ELR (cell line): ENCODE measurements at places on chromosomes 11 and 22.

GRCh38 chr11:58526721-58527120, 18.8 kb upstream of the OR5B21 start:
- no peak for DNase-seq

DNA sequence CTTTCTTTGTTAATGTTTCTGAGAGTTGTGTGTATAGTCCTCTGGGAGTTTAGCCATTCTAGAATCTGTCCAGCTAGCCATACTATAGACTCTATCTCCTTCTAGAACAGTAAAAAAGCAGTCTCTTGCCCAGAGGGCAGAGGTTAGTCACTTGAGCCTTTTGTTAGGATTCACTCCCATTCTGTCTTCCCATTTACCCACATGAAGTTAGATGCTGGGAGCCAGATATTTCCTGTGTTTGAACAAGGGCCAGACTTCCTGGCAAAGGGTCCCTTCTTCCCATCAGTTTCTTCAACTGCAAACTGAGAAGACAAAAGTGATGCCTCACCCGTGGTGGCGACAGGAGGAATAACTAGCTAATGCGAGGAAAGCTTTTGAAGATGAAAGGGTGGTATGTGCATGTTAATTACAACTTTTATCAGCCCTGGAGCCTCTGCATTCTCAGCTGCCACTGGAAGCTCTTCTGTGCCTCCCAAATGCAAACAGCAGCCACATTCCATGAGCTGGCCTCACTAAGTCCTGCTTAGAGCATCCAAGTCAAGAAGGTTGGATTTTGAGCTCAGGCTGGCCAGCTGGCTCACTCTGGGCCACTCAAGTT, 12.8 kb downstream of the CD44 start:
- DNase-seq = no peak

- DNase-seq = no peak
These were observed 5.9 kb downstream of the GNG3 start for GRCh38 chr11:62713343-62713742.

- peak; percentile 67 for DNase-seq
These were observed 22.1 kb upstream of the RRAS2 start for GRCh38 chr11:14380947-14381561.

DNA sequence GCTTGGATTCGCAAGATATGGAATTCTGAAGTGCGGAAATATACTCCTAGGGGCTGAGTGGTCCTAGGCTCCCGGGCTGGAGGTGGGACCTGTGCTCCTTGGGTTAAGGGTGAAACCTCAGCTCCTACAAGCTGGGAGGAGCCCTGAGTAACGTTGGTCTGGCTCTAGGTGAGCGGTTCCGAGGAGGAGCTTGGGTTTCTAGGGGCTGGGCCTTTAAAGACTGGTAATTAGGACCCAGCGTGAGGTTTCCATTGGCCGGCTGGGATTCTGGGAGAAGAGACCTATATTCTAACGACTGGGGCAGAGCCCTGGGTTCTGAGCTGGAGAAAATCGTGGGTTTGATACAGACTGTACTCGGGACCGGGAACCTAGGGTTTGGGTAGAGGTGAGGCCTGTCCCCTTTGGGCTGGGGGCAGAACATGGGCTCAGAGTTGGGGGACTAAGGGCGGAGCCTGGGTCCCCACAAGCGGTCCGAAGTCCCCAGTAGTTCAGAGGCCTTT, 882 bp upstream of the MAP4K2 start:
- DNase-seq = no peak

- peak; percentile 30 for DNase-seq
These were observed 1.0 kb downstream of the CCDC86 start for GRCh38 chr11:60842668-60843600.

DNA sequence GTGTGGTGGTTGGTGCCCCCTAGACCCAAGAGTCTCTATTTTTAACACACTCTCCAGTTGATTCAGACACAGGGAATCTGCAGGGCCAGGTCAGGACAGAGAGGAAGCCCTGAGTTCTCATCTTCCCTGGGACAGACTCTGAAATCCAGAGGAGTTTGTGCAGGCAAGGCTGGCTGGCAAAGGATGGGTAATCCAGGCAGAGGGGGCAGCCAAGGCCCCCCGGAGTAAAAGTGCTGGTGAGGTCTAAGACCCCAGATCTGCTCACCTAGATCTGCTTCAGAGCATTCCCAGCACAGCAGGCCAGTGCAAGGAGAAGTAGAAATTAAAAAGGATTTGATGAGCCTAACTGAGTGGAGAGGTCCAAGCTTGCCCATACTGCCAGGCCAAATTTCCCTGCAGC, 40.6 kb upstream of the MN1 start:
- DNase-seq = no peak

DNA sequence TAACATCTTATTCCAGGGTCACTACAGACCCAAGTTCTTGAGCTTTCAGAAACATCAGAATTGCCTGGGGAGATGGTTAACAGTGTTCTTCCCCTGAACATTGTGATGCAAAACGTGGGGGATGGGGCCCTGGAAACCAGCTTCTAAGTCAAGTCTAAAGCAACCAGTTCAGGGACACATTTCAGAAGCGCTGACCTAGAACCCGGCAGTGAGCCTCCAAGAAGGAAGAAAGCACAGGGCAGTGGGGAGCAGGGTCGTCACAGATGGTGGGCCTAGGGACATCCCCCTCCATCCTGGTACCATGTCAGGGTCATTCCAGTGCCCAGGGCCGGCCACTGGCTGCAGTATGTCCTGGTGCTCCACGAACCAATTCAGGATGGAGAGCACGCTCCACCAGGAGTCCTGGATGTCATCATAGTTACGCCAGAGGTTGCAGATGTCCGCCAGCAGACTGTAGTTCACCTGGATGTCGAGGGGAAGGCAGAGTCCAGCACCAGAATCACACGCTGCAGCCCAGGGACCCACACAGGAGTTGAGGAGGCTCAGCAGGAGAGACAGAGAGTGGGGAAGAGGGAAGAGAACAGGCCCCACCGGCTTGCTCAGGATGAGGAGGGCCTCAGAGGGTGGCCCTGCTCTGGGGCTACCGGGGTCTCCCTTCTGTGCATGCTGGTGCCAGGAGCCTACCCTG, 5.0 kb downstream of the NAGA start:
- DNase-seq = no peak

GRCh38 chr22:29004647-29005371, 56.8 kb downstream of the C22orf31 start:
- DNase-seq = no peak

DNA sequence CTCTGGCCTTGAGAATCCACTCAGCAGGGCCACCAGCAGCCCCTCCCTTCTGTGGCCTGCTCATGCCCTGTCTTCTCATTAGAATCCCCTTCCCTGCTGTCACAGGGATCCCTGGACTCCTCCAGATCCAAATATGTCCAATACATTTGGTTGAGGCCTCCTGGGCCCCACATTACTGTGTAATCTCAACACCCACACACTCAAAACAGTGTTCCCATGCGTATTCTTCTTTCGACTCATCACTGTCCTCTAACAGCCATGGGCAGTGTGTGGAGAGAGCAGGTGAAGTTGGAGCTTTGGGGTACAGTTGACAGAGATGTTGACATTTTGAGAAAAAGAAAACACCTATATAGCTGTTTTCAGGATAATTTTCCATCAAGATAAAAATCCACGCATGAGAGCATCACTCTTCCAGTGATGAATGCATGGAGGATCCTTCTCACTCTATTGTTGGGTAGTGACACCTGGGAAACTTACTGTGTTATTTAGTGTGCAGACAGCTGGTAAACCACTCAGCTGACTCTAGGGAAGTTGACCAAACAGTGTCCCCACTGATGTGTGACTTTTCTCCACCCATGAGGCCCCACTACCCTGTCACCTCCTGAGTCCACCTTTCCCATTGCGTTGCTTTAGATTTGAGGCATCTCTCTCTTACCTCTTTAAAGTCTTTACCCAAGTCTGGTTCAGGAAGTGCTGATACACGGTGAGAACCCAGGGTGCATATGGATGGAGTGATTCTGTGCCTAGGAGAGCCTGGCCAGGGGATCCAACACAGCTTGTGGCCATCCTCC, 28.7 kb upstream of the VPREB1 start:
- no peak for DNase-seq

DNA sequence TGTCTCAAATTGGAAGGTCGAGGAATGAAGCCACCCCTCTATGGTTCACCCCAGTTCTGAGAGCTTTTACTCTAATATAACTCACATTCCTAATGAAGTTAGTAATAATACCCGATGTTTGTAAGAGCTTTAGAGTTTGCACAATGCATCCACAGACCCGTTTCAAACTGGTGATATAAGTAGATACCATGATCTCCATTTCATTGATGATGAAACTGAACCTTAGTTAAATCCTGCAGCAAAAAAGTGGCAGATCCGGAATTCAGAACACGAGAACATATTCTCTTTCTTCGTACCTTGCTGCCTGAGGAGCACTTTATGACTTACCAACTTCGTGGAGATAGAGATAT, 757 bp upstream of the RBFOX2 start:
- DNase-seq = no peak

DNA sequence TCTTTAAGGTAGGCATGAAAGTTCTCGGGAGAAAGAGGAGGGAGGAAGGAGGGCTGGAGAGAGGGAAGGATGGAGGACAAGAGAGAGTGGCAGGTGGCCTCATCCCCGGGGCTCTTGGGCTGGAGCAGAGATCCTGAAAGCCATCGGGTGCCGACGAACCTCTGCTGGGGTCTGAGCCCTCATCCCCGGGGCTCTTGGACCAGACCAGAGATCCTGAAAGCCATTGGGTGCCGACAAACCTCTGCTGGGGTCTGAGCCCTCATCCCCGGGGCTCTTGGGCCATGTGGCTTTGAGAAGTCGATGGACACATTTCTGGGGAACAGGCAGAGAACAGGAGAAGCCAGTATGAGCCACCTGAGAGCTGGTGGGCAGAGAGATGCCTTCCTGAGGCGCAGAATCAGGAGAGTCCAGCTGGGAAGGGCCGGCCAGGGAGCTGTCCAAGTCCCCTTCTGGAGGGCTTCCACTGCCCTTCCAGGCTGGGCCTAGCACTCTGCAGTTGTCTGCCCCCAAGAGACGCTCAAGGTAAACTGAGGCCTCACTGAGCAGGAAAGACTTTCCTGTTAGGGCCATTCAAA, 1398.1 kb downstream of the BRD1 start:
- DNase-seq = no peak

DNA sequence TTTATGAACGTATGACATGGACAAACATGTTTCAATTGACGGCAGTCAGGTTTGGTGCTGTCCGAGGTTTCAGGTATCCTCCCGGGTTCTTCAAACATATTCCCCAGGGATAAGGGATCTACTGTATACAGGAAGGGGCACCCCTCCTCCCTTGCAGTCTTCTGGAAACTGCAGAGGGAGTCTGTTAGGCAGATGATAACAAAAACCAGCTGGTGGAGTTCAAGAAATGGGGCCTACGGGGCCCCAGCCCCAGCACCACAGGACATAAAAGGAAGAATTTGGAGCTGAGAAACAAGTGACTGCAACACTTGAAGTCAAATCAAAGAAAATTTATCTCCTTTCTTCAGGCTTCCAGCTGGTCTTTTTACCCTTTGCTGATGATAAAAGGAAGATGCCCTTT, 32.1 kb downstream of the SNU13 start:
- DNase-seq = no peak

DNA sequence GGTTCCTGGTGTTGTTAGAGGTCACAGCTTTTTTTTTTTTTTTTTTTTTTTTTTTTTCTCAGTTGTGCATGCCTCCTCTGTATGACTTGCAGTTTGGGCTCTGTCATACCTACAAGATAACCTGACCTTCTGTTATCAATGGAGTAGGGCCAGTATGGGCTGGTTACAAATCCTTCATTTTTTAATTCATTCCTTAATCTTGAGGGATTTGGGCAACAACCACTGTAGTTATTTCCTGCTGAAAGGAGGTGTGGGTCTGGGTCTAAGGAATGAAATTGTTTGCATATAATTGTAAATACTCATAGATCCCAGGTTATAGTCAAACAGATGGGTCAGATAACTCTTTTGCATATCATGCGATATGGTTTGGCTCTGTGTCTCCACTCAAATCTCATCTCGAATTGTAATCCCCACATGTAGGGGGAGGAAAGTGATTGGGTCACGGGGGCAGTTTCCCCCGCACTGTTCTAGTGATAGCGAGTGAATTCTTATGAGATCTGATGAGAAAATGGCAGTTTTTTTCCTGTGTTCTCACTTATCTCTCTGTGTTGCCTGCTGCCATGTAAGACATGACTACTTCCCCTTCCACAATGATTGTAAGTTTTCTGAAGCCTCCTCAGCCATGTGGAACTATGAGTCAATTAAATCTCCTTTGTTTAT, 14.1 kb upstream of the GLYAT start:
- no peak for DNase-seq

DNA sequence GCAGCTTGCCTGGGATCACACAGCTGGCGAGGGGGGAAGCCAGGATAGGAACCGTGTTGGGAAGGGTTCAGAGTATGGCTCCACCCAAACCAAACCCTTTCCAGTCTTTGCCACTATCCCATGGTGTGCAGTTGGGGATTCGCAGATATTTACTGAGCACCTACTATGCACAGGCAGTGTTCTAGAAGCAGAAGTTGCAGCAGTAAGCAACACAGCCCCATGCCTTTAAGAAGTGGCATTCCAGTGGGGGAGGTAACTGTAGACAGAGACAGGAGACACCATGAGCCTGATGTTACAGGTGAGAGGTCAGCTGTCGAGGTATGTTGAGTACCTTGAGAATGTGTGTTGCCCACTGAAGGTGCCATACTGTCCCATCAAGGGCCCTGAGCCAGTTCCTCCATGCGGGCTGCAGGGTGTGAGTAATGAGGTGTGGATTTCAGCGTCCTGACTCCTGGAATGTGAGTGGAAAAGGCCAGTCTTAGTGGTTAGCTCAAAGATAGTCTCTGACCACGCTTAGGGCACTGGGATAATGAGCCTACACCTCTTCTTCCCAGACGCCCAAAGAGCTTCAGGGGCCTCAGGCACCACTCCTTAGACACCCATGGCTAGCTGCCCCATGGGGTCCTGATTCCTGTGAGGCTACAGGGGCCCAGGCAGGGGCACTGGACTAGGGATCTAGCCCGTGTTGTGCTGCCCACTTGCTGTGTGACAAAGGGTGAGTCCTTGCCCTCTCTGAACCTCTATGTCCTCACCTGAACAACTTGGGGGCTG, 71.8 kb upstream of the TP53I11 start:
- no peak for DNase-seq

DNA sequence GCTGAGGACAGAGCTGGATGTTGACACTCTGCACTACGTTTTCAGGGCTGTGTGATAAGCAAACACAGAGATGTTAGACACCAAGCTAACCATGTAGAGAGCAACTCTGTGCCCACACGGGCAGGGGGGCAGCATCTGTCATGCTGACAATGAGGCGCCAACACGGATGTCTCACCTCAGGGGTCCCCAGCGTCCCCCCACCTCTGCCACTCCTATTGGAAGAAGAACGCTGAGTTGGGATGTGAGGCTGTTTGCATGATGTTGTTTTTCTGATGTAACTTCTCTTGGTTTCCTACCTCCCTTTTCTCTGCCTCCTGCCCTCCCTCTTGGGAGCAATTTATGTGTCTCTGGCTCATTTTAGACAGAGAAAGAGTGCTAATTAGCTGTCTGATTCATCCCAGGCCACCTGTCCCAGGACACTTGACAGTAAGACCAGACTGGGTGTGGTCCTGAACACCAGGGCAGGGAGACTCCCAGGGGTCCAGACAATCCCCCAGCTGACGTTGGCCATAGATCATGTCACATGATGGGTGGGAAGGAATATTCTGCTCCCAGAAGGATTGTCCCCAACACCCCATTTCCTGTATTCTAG, 89.2 kb upstream of the NCAM1 start:
- DNase-seq = no peak

- DNase-seq = no peak
These were observed 9.5 kb upstream of the TTC12 start for GRCh38 chr11:113304916-113305315.
